ENCODE measurements at places on chromosomes 7 and 10. TPM values are rescaled to one million over a fixed set of nuclear protein-coding genes. Genes with fewer than 3 reads are reported as not detected.

- no peak for DNase-seq
Measured at GRCh38 chr7:133698127-133698526, 429.0 kb upstream of the LRGUK start.

DNA sequence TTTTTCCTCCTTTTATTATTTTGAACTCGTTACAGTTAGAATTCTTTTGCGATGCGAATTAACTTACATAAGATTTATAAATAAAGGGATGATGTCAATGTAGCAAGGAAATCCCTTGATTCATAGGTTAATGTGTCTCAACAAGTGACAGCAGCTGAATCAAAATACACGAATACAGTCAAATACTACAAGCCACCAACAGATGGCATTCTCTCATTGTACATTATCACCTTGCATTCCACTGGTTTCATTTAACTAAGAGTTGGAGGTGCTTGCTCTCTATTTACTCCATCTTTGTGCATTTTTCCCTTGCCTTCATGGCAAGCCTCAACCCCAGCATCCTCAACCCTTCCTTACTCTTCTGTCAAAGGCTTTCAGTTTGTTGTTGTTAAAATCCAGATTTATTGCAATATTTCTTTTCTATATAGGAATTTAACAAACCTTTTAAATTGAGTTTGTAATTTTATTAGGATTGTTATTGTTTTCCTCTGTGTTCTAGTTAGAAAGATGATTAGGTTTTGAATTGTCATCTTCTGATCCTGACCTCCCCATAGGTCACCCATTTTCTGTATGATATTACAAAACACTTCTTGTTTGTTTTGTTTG lies 78.3 kb downstream of the SLC25A40 start:
- peak; percentile 25 for DNase-seq

- DNase-seq = no peak
Measured at GRCh38 chr10:92239600-92240288, 51.1 kb downstream of the CPEB3 start.

GRCh38 chr7:106246902-106247711 lies 37.7 kb downstream of the NAMPT start:
- DNase-seq = no peak

DNA sequence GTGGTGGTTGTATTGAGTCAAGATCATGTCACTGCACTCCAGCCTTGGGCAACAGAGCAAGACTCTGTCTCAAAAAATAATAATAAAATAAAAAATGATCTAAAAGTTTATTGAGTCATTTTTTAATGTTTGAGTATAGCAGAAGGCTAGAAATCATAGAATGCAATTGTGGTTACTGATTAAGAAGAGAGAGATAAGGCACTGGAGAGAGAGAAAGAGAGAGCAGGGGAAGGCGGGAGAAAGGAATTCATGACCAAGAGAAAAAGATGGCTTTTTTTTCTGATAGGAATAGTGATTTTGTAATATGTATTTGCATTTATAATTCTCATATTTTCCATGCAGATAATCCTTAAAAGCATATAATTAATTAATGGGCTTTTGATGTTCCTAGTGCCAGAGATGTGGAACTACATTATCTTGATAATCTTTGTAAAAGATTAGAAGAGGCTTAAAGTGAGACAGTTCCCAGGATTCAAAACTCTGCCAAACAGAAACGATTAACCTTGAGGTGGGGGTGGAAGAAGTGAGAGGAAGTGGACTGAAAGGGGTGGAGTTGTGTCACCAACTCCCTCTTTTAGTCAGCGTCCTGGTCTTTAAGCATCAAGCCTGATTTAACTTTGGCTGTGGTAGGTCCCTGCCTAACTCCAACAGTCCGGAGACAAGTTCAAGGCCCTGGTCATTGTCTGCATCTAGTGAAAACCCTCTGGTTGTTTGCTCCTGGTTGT lies 76.2 kb downstream of the CHN2 start:
- no peak for DNase-seq

Gene SLIT1
- 0.07 TPM for total RNA-seq

Gene CUL2
- total RNA-seq = 33.8 TPM
